ENCODE measurements at places on chromosomes 13 and 19.

DNA sequence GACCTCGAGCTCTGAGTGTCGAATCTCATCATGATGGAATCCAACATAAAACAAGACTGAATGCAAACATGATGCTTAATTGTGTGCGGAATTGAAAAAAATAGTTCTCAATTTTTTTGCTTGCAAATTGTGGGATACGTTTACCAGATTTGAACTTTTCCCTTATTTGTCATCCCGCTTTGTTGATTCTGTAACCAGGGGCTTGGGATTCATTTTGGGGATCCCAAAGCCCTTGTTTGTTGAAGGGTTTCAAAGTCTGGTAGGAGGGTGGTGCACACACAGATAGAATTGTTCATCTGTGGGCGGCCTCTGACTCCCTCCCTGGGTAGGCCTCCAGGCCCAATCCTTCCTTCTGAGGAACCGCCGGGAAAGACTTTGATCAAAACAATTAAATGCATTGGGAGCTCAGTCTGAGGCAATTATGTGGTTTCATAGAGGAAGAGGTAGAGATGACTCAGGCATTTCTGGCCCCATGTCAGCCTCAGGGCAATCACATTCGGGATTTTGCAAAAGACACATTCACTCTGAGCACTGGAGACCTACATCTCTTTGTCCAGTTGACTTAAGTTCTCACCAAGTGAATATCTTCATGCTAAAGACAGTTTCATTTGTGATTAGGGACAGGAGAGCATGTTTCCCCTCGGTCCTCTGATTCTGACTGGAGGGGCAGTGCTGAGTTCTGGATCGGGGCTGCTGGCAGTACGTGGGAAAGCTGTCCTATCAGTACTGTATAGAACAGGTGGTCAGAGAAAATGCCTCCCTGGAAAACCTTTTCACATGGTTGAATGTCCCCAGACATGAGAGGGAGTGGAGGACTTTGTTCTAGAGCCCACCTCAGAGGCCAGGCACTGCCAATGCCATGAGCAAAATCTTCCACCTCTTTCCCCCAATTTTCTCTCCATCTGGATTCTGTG, 27.8 kb upstream of the IGFL4 start:
- no peak for DNase-seq

DNA sequence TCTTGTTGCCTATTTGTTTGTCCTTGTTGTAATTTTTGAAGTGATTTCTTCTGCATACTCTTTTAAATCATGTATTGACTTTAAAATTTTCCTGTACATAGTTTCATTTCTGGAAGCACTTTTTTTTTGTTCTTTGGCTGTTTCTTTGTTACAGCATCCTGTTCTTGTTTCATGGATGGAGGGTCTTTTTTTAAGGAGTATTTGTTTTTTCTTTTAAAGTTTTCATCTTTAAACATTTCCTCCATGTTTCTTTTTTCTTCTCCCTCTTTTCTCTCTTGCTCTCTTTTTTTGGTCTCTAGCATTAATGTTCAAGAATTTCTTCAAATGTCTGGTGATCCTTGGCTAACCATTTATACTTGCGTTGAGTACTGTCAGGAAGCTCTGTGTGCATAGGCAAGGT, 58.8 kb downstream of the URI1 start:
- DNase-seq = no peak

DNA sequence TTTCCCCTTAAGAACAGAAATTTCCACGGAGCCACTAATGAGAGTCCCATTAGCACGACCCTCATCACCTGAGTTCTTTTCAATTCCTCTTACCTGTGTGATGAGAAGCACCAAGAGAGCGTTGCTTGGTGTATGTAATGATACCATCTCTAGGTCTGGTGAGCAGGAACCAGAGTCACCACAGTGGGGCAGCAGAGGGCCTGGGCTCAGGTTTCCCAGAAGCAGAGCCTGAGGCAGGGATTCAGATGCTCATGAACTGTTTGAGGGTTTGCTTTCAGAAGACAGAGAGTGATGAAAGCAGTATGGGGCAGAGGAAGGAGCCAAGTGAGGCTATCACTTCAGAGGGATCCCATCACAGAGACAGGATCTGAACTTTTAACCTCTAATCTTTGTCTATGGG, 3.1 kb upstream of the PTPRH start:
- DNase-seq = no peak

- no peak for DNase-seq
These were observed 73.0 kb upstream of the MAB21L1 start for GRCh38 chr13:35549481-35549880.

- no peak for DNase-seq
These were observed 157.7 kb downstream of the KDM4B start for GRCh38 chr19:5126498-5127223.

DNA sequence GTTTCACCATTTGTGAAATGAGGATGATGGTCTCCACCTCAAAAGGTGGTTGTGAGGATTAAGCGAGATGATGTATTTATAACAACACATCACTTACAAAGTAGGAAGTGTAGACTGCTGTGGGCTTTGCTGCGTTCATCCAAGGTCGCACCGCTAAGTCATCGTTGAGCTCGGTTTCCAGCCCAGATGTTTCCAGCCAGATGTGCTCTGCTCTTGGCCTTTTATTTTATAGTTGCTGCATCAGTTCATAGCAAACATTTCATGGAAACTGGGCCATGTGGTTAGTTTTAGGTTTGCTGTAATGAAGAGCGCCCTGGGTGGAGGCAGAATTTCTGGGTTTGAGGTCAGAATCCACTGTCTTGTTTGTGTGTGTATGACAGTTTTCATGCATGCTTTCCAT, 76.5 kb upstream of the RNF113B start:
- no peak for DNase-seq

DNA sequence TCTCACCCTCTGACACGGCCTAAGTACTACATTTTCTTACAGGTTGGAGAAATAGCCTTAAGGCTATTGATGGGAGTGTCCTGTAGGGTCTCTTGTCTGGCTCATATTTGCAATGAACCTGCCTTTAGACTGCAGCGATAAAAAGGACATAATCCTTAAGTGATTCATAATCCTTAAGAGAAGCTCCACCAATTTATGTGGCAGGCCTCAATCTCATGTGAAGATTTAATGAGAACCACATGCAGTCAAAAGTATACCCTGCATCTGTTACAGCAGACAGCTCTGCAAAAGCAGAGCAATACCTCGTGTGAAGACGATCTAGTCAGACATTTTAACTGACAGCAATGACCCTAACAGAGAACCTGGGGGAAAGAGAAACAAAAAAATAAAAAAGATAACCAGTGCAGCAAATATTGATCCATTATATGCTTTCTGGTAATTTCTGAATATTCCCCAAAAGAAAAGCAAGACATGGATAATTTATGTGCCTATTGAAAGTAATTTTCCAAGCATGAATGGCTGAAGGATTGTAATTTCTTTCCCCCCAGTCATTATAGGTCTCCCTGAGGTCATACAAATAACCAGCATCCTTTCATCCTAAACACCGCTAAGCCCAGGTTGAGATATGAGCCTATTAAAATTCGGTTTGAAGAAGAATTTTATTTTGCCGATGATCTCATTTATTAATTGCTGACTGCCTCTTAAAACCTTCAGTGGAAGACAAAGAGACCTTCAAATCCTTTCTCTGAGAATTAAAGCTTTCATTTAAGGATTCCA, 321.8 kb upstream of the NBEA start:
- DNase-seq = no peak

- no peak for DNase-seq
These were observed 2.1 kb downstream of the NUMBL start for GRCh38 chr19:40688309-40688708.

DNA sequence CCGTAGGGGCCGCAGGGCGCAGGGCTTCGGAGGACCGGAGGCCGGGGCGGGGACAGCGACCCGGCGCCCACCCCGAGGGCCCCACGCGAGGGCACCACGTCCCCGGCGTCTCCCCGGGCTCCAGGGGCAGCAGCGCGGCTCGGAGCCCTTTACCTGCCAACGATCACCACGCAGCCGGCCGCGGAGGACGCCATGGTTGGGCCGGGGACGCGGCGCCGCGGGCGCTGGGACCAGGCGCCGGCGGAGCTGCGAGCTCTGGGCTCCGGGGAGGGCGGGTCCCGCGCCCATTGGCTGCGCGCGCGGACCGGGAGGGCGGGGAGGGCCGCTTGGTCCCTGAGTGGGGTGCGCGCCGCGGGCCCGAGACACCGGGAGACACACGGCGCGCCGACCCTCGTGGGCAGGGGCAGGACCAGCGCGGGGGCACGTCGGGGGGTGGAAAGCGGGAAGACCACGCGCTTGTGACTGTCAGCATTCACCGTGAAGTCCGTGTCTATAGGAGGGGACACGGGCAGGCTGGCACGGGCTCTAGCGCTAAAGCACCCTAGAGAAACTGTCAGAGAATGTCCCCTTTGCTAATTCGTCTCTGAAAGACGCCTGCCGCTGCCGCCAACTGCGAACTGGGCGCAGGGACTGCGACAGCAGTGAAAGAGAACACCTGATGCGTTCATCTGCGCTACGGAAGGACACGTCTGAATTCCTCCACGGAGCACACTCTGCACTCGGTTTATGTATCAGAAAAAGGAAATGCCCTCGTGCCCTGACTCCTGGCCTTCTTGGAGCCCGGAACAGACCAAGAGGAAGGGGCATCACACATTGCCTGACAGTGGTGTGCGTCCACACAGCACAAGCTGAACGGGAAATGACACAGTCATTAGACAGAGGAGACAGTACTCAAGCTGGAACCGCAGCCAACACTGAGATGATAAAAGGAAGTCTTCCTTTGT, at the start of gene CRYL1:
Gene CRYL1, minus strand, starts transcription at position 257 of the 944 bp plus-strand sequence. Its CDS starts 63 bp downstream, at position 194.
- DNase-seq = peak; percentile 57

- DNase-seq = no peak
These were observed 12.4 kb upstream of the ELAVL1 start for GRCh38 chr19:8017808-8018207.

DNA sequence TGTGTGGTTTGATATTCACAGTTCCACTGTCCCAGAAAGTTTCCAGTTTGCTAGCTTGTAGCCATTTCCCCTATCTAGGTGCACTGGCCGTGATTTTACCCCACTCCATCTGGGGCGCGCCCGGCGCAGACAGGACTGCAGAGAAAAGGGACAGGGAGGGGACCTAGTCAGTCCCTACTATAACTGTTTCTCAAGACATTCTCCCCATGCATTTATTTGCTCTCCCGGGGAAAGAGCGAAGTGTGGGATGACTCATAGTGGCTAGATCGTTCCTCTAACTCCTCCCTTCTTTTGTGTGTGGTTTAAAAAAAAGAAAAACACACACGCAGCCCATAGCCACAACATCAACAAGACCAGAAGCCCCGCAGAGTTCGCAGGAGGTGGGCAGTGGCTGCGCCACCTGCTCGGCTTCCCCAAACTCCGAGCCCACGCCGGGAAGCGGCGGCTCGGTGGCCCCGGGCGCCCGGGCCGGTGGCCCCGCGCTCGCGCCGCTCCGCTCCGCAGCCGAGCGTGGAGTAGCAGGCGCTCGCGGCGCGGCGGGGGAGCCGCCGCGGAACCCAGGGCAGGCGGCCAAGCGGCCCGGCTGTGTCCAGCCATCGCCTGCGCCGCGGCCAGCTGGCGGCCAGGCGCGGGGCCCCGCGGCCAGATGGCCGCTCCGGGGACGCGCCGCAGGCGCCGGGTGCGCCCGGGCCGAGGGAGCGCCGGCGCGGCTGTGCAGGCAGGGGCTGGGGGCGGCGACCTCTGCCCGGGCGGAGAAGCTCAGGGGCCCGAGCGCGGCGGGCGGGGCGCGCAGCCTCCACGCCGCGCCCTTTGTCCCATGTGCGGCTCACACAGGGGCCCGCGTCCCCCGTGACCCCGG, 653 bp downstream of the TMTC4 start:
- peak; percentile 19 for DNase-seq

DNA sequence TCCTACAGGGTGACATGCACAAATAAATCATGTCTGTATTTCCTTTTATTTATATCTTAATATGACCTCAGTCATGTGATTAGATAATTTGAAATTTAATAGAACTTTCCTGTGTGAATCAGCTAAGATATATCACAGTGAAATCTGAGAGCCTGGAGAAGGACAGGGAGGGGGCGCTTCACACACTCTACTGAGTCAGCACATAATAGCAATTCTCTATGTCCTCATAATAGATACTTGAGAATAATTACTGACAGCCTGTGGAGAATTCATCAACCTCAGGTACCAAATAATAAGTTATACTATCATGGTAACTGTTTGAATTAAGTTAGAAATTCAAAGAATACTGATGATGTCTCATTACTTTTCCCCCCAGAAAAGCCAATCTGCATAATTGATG, 98.0 kb upstream of the SLC10A2 start:
- DNase-seq = no peak

- no peak for DNase-seq
These were observed 9.4 kb upstream of the SPC24 start for GRCh38 chr19:11164879-11165406.

DNA sequence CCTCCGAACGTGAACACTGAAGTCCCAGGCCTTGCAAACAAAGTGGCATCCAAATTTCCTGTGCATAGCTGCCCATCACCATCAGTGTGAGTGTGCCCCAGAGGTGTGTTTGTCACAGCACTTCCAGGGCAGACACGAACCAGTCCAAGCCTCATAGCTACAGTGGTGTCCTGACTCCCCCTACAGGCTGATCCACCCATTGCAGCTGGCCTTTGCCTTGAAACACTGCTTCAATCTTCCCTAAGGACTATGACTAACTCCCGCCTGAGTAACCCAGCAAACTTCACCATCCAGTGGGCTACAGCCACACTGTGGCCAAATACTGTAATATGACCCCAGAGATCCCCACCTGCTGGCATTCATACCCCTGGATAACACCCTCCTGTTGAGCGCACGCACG, 3.9 kb downstream of the ZNF266 start:
- peak; percentile 19 for DNase-seq

DNA sequence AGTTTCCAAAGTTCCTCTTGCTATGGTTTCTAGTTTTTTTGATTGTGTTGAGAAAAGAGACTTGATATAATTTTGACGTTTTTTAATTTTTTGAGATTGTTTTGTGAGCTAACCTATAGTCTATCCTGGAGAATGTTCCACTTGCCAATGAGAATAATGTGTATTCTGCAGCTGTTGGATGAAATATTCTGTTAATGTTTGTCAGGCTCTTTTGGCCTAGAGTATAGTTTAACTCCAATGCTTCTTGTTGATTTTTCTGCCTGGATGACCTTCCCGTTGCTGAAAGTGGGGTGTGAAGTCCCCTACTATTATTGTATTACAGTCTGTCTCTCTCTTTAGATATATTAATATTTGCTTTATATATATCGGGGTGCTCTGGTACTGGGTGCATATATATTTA, 40.0 kb downstream of the RASA3 start:
- DNase-seq = no peak

DNA sequence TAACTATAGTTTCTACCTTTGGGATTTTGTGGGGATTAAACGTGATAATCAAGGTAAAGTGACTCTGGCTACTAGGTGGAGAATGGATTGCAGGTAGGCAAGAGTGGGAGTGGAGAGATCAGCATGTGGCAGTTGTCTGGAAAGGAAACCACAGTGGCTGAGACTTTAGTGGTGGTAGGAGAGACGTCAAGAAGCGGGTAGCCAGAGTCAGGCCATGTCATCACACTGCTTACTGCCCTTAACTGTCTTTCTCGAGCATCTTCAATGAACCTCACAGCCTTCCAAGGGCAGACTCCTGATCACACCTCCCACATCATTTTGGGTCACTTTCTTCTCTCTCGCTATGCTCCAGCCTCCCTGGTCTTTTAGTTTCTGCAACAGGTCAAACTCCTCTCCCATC, 28.6 kb upstream of the MBNL2 start:
- DNase-seq = no peak

Data from activated CD4-positive, alpha-beta T cell treated with anti-CD3 and anti-CD28 coated beads for 1 hour (primary cell).